ENCODE measurements at places on chromosomes 1 and 21.
A peak's percentile ranks its signal among the peaks of the same experiment; 100 is the strongest.

GRCh38 chr1:9406111-9406510, 113.4 kb downstream of the SPSB1 start:
- DNase-seq: no peak

DNA sequence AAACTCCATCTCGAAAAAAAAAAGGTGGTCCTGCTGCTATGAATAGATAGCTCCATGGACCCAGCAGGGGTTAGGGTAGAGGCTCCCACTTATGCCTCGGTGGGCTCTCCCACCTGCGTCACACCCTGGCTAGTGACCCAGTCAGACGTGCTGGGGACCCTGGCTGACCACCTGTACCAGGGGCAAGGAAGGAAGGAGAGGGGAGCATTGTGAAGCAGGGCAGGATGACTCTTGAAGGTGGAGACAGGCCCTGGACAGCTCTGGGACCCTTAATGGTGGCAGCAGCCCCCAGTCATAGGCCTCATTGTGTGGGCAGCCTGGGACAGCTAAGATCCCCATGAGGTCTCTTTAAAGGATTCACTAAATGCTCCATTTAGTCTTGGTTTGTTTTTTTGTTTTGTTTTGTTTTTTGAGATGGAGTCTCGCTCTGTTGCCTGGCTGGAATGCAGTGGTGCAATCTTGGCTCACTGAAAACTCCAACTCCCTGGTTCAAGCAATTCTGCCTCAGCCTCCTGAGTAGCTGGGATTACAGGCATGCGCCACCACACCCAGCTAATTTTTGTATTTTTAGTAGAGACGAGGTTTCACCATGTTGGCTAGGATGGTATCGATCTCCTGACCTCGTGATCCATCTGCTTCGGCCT, 10.4 kb upstream of the SNAPIN start:
- no peak for DNase-seq

- no peak for DNase-seq
These were observed 383.5 kb downstream of the OMA1 start for GRCh38 chr1:58162952-58163550.

DNA sequence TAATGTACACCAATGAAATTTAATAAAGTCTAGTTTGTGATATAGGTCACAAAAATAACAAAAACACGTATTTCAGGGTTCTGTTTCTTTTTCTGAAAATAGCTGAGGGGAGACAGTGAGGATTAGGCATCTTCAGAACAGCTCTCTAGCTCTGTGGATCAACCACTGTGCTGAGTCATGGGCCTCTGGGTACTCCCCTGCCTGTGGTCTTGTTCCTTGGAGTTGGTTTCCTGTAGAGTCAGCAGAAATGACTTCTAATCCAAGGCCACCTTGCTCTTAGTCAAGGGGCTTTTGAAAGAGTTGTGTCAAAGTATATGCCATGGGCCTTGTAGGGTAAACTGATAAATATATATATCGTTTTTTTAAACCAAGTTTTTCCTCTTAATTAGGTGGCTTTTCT, 141.8 kb upstream of the ZRANB2 start:
- no peak for DNase-seq

GRCh38 chr1:186304982-186305949, 69.8 kb downstream of the TPR start:
- no peak for DNase-seq

- DNase-seq: no peak
These were observed 78.0 kb upstream of the KCNJ6 start for GRCh38 chr21:37994211-37994610.

- DNase-seq: no peak
These were observed 39.4 kb upstream of the ZNF496 start for GRCh38 chr1:247370786-247371732.

GRCh38 chr1:22641906-22642636, 1.4 kb upstream of the C1QC start:
- peak; percentile 44 for DNase-seq

DNA sequence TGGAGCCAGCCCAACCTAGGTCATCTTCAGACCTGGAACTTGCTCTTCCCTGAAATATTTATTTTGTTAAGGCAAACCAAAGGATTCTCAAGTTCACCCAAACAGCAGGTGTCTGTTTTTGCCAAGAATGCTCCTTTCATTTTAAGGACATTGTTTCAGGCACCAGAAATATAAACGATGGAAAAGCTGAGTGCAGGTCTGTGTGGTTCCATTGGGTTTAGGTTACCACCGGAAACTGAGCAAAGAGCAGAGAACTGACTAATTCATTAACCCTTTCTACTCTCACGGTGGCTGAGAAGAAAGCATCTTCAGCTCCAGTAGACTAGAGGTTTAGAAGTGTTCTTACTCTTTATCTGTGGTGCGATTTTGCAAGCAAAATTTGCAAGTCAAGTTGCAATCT, 38.0 kb upstream of the ZC3H11B start:
- DNase-seq: no peak

- peak; percentile 56 for DNase-seq
These were observed 4.3 kb downstream of the LCK start for GRCh38 chr1:32255072-32256071.

DNA sequence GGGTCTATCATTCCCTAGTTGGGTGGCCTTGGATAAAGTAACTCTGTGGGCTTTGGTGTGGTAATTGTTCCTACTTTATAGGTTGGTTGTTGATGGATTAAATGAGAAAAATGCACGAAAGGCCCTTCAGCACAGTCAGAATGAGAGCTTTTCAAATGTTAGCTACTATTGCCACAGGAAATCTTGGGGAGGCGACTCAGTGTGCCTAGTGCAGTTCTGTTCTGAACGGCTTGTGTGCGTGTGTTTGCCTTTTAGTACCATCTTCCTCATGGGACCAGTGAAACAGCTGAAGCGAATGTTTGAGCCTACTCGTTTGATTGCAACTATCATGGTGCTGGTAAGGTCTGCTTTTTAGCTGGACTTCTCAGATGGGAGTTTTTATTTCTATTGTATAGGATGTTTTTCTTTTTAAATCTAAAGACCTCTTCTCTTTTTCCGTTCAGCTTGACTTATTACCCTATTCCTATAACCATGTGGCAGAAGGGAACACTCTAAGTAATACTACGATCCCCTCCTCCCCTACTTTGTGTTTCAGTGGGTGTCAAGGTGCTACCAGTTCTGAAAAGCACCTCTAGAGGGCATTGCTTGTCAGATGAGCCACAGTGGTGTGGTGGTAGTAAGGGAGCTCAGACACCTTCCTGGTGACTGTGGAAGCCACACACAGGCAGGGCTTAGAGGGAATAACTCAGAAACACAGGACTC, 9.2 kb downstream of the SFT2D2 start:
- DNase-seq: peak; percentile 22

DNA sequence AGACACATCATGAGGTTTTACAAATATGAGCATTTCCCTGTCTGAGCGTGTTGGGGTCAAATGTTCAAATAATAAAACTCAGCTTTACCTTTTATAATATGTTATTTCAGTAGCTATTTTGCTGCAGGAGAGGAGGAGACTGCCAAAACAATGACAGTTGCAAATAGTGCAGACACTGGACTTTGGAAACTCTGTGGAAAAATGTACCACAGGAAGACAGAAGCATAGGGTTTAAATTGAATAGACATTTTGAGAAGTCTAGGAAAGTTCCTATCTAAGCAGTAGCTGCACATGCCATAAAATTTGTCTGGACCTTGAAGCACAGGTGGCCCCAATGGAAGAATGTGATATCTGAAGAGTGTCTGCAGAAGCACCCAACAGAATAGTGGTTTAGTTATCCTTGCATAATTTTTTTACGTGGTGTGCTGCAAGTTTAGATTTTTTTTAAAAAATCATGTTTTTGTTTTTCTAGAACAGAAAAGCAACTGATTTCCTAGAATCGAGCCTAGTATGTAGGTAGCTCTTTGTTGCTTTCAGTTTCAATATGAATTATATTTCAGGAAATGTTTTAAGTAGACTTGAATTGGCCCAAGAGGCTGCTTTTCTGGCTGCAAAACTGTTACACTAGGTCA, 14.0 kb upstream of the GBP5 start:
- DNase-seq: no peak

GRCh38 chr21:34930971-34931370, 118.1 kb downstream of the RUNX1 start:
- no peak for DNase-seq

- no peak for DNase-seq
These were observed 213.3 kb upstream of the DAB1 start for GRCh38 chr1:57637155-57637554.

Data from CD8-positive, alpha-beta memory T cell (primary cell).